ENCODE measurements at places on chromosomes 6 and 20.

DNA sequence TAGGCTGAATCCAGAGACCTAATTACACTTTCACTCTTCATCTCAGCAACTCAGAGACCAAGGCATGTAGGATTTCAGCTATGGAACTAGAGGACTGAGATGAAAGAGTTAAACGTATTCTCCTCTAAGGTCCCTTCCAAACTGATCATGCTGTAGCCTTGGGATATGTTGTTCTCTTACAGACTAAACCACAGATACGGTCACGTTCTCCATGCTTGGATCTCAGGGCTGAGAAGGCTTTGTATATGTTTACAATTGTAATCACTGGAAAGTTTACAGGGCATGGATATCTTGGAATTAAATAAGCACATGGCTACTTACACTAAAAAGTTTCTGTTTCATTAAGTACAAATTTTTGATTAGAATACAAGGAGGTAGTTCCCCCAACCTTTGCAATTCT, 50.1 kb downstream of the PKIB start:
- DNase-seq, result no peak

GRCh38 chr6:89689732-89690131, 51.2 kb upstream of the LYRM2 start:
- no peak for DNase-seq

DNA sequence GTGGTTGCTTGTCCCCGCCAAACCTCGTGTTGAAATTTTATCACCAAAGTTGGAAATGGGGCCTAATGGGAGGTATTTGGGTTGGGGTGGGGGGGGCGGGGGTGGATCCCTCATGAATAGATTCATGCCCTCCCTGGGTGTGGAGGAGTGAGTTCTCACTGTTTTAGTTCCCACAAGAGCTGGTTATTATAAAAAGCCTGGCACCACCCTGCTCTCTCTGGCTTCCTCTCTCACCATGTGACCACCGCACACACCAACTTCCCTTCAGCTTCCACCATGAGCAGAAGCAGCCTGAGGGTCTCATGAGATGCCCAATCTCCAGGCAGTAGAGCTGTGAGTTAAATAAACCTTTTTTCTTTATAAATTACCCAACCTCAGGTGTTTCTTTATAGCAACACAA, 111.3 kb downstream of the PRDM1 start:
- DNase-seq, result no peak

DNA sequence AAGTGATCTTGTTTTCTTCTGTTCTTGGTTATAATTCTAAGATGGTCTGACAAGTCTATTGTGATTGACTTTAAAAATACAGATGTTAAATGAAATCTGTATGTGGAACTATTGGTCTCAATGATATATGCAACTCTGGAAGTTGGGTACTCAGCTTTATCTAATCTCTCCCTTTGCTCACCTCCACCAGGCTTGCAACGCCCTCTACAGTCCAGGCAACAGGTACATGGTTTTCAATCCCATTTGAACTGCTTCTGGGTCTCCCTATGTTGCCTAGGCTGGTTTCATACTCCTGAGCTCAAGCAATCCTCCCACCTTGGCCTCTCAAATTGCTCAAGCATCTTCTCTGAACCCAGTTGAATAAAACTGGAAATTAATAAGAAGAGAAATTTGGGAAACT, 25.6 kb upstream of the HLA-DQB1 start:
- no peak for DNase-seq

GRCh38 chr6:71727632-71728294, 158.6 kb upstream of the RIMS1 start:
- no peak for DNase-seq

DNA sequence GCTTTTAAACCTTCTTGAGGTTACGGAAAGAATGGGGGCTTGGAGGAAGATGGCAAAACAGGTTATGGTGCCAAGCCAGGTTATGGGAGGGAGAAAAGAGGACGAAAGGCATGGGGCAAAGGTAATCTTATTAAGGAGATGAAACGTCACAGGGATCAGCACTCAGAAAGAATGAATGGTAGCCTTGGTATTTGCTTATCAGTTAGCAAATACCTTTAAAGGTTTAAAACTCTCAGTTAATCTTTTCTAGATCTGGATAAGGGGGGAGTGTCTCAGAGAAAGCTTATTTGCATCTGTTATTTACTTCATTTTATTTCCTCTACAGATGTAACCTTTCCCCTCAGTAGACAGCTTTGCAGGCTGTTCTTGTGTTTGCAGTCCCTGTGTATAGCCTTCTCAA, 55.5 kb upstream of the EEF1E1 start:
- no peak for DNase-seq

DNA sequence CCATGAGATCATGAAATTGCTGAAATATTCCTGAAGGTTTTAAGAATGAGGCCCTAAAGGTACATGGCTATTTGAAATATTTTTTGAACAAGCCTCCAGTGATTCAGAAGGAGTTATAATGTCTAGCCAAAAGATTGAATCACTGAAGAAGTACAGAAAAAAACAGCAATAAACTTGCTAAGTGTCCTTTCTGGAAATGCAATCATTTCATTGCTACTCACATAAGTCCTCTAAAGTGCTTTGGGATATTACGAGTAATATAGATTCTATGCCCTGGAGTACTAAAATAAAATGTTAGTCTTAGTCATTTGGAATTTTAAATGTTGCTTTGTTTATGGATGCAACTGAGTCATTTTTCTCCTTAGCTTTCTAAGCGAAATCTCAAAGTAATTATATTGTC, 32.7 kb downstream of the CENPW start:
- no peak for DNase-seq

DNA sequence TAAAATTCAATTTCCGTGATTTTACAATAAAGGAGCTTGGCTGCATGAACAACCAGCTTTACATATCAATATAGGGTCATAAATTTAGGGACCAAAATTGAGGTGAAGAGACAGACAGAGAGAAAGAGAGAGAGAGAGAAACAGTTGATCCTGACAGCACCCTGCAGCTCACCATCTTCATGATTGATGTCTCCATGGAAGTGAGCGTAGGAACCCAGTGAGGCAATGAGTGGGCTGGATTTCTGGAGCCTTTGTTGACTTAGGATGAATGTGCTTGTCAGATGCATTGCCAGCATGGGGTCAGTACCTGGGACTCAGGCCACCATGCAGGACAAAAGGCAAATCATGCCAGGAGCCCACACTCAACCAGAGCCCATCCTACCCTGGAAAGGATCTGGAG, 165.1 kb upstream of the SYNDIG1 start:
- no peak for DNase-seq

DNA sequence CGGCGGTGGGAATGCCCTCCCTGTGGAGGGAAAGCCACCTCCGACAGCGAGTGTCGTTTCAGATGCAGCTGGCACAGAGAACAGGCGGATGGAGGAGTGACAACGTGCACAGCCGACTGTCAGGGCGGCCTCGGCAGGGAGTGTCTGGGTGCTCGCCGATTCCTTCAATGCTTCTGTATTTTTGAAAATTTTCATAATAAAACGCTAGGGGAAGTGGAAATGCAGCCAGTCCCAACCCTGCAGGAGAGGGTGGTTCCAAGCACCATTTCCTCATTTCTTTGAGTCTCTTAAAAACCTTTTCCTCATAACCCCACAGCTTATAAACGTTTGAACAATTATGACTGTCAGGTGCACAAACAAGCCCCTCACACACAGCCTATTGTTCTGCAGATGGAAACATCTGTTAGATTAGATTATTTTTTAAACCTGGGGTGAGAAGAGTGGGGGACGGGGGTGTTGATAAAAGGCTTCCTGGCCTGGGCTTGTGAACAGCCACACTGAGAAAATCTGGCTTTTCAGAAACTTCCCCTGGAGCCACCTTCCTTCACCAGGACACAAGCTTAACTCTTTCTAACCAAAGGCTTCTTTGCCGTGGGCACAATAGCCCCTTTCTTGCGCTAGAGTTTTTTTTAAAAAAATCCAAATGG, 228.9 kb downstream of the ANKRD60 start:
- no peak for DNase-seq

- no peak for DNase-seq
These were observed 17.3 kb downstream of the FARS2 start for GRCh38 chr6:5278565-5279120.

DNA sequence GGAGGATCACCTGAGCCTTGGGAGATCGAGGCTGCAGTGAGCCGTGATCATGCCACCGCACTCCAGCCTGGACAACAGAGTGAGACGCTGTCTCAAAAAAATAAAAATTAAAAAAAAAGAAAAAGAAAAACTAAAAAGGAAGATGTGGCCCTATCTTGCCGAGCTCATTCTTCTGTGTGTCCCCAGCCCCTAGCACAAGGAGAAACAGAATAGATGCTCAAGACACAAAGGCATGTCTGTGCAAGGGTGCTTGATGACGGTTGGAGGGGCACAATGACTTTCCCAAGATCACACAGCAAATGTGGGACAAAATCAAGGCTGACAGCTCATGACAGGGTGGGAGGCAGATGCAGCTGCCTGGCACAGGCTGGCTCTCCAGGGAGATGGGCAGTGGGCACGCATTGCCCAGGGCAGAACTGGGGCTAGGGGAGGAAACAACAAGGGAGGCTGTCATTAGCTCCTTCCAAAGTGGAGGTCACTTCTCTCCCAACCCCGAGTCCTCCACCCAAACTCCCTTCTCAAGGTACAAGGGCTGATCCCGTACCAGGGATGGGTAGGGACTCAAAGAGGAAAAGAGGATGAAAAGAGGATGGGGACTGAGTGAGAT, 775 bp upstream of the NRSN2 start:
- DNase-seq, result no peak

DNA sequence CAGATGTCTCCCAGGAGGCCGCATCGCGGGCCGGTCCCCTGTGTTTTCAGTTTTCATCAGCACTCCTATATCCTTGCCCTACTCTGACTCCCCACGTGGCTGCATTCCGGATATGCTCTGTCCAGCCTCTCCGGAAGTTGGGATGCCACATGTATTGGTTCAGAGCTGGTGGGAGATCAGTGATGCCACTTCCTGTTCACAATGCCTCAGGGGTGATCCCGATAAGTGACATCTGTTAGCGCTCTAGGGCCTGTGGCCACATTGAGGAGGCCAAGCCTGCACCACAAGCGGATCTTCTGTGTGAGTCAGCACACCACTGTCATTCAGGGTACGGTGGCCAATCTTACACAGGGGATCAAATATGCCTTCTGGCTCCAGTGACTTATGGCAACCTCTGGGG, 57.8 kb downstream of the PPP1R3G start:
- no peak for DNase-seq

All from hematopoietic multipotent progenitor cell treated with erythropoietin and hydrocortisone succinate and interleukin-3 and kit ligand, for 17 days (in vitro differentiated cells).